Naive thymus-derived CD4-positive, alpha-beta T cell (primary cell): ENCODE measurements at places on chromosomes 5 and 9. TPM values are rescaled to one million over a fixed set of nuclear protein-coding genes. Genes with fewer than 3 reads are reported as not detected.

The RNF208 gene
- not detected for polyA plus RNA-seq

The PCDHB6 gene
- polyA plus RNA-seq = not detected

The OR1N1 gene
- not detected for polyA plus RNA-seq

The TMEM215 gene
- not detected for polyA plus RNA-seq

DNA sequence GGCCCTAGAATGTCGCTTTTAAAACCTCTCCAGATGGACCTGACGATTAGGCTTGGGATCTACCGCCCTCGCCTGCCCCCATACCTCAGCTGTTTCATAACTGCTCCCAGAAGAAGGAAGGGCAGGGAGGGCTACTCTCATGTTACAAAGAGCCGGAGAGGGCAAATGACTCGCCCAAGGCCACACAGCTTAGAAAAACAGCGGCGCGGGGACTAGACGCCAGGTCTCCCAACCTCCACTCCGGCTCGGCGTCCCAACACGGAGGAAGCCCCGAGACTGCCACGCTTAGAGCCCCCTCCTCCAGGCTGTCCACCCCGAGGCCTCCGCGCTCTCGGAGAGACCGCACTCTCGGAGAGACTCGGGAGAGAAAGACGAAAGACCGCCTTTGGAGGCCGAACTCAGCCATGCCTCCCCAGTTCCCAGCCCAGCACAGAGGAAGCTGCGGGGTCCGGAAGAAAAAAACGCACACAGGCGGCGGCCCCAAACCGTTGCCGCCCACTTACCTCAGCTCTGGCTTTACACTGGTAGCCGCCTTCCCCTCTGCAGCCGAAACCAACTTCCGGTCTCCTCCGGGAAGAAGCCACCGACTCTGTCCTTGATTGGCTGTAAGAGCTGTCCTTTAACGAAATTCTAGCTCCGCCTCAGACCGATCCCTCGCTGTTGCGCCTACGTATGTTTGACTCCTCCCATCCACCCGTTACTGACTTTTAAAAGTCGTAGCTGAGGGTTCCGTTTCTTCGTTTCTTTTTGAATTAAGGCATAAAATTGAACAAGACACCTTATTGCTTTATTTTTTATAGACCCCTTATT, at the start of gene MED7:
Gene MED7, minus strand, starts transcription at position 549 of the 810 bp plus-strand sequence. CDS start 3,434 bp downstream, outside the sequence.
- H3K4me1 ChIP-seq = peaks cover 11% of the 10 kb centered on the region

GRCh38 chr5:2175041-2175440, 292.3 kb upstream of the IRX4 start:
- DNase-seq = no peak
- H3K4me3 ChIP-seq = no peak overlapping the region
- H3K27me3 ChIP-seq = no peaks in the 10 kb centered on the region
- H3K36me3 ChIP-seq = no peaks in the 10 kb centered on the region
- H3K27ac ChIP-seq = no peak overlapping the region

DNA sequence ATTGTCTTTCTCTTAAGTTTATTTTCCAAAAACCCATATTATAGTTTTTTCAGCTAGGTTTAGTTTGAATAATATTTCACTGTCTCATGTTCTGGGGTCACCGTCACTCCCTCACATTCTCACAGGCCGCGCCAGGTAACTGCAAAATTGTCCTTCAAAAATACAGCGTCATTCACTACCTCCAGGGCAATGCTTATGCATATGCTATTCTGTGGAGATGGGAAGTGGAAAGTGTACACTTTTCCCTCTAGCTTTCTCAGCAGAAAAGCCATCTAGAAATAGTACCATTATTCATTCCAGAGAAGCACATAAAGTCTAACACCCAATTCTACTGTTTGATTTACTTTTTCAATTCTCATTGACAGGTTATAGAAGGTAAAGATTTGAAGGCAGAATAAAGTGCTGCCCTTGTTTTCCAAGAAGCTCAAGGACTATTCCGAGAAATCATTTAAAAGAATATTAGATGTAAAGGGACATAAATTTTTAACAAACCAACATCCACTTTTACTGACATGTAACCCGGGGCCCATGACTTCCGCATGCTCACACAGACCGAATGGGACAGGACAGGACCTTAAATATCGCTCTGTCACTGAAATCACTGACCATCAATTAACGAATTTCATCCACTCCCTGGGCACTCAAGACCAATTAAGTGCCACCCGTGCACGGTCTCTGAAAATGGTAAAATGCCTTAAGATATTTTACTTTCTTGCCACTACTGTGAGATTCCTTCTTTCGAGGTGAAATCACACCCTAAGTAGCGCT, 720 bp downstream of the NUDT12 start:
- no peak for DNase-seq
- H3K27ac ChIP-seq = peak overlapping the region; percentile 65
- H3K27me3 ChIP-seq = no peaks in the 10 kb centered on the region
- no peaks in the 10 kb centered on the region for H3K4me1 ChIP-seq
- no peaks in the 10 kb centered on the region for H3K36me3 ChIP-seq
- peak overlapping the region; percentile 66 for H3K4me3 ChIP-seq

DNA sequence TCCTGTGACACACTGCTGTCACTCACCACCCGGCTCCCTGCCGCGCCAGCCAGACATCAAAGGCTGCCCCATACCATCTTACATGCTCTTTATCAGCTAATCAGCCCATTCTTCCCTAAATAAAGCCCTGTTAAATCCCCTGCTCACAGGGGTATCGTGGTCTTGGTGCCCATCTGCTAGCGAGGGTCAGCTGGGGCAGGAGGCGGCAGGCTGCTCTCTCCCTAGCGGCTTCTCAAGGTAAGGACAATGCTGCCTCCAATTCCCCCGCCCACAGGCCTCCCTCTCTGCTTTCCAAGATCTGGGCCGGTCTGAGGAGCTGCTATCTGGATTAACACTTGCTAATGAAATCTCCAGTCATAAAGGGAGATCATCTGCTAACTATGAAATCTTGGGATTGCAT, 26.8 kb downstream of the BARHL1 start:
- H3K4me3 ChIP-seq = no peak overlapping the region
- H3K36me3 ChIP-seq = peaks cover 25% of the 10 kb centered on the region
- H3K27ac ChIP-seq = no peak overlapping the region
- H3K4me1 ChIP-seq = no peaks in the 10 kb centered on the region
- DNase-seq = no peak

GRCh38 chr5:88719434-88719833, 163.6 kb downstream of the MEF2C start:
- DNase-seq = no peak
- H3K4me3 ChIP-seq = no peak overlapping the region
- no peaks in the 10 kb centered on the region for H3K4me1 ChIP-seq
- no peaks in the 10 kb centered on the region for H3K27me3 ChIP-seq

- no peaks in the 10 kb centered on the region for H3K36me3 ChIP-seq
- no peaks in the 10 kb centered on the region for H3K27me3 ChIP-seq
- no peak overlapping the region for H3K27ac ChIP-seq
Observed at GRCh38 chr9:136268735-136269134, 23.1 kb upstream of the QSOX2 start.

GRCh38 chr9:122087406-122088200, 5.5 kb downstream of the TTLL11 start:
- H3K4me1 ChIP-seq = peaks cover 10% of the 10 kb centered on the region
- no peak for DNase-seq
- no peak overlapping the region for H3K27ac ChIP-seq
- H3K36me3 ChIP-seq = peaks cover 2% of the 10 kb centered on the region
- no peaks in the 10 kb centered on the region for H3K27me3 ChIP-seq
- no peak overlapping the region for H3K4me3 ChIP-seq

GRCh38 chr9:6779417-6780241, 21.9 kb downstream of the KDM4C start:
- no peaks in the 10 kb centered on the region for H3K27me3 ChIP-seq
- H3K36me3 ChIP-seq = no peaks in the 10 kb centered on the region
- H3K27ac ChIP-seq = no peak overlapping the region
- no peak for DNase-seq
- H3K4me3 ChIP-seq = no peak overlapping the region

DNA sequence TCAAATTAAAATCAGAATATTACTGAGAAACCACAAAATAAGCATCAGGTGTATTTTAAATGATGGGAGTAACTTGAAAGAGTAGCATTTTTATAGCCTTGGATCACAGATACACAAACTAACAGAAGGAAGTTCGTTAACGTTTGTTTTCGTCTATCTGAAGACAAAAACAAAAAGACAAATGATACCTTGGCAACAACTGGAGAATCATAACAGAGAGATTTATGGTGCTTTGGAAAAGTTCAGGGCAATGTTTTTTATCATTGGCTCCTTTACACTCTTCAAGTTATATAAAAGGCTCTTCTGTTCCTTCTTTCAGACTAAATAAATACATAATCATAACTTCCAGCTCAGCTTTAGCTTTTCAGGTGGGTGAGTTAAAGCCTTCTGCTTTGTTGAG, 128.1 kb upstream of the VLDLR start:
- H3K27ac ChIP-seq = no peak overlapping the region
- H3K27me3 ChIP-seq = no peaks in the 10 kb centered on the region
- no peak overlapping the region for H3K4me3 ChIP-seq
- DNase-seq = no peak
- no peaks in the 10 kb centered on the region for H3K36me3 ChIP-seq

- no peak for DNase-seq
- no peak overlapping the region for H3K27ac ChIP-seq
- no peak overlapping the region for H3K4me3 ChIP-seq
- H3K4me1 ChIP-seq = no peaks in the 10 kb centered on the region
- no peaks in the 10 kb centered on the region for H3K36me3 ChIP-seq
- no peaks in the 10 kb centered on the region for H3K27me3 ChIP-seq
Observed at GRCh38 chr9:99595796-99596195, 225.9 kb upstream of the NR4A3 start.

- no peaks in the 10 kb centered on the region for H3K36me3 ChIP-seq
- H3K4me3 ChIP-seq = no peak overlapping the region
Observed at GRCh38 chr9:98603821-98604383, 104.8 kb downstream of the GABBR2 start.
